Left kidney (tissue), 8 donors: ENCODE measurements at places on chromosomes 5 and 9. TPM values are rescaled to one million over a fixed set of nuclear protein-coding genes. Genes with fewer than 3 reads are reported as not detected.

PCDHA1 gene
- not detected for polyA plus RNA-seq

TLX3 gene
- not detected for polyA plus RNA-seq

ACTL7A gene
- not detected for polyA plus RNA-seq

GRCh38 chr5:171363846-171364245 is 23.8 kb upstream of the NPM1 start:
- DNase-seq: no peak

GRCh38 chr5:154502180-154502579 is 24.2 kb upstream of the HAND1 start:
- no peak for DNase-seq

GRCh38 chr5:91136271-91136670 is 246.8 kb downstream of the ARRDC3 start:
- DNase-seq: no peak

DNA sequence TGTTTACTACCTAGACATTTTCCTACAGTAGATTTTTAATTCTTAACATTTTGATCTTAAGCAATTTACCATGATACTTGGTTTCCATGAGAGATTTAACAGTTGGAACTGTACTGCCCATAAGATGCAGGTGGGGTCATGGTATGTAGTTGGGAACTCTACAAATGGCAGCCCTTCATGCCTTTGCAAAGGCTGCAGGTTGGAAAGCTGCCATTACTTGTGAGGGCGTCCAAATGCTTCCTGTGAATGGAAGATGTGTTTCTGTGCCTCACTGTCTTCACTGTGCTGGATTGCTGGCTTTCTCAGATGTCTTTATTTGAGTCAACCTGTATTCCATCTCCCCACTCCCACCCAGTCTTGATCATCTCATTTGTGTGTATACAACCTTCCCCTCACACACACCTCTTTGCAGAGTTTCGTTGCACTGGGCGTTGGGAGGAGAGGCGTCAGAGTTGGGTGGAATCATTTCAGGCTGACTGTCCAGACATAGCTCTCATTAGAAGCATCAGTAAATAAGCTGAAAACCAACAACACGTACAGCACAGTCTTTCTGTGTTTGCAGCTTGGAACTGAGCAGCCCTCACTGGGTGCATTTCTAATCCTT is 14.8 kb upstream of the ABL1 start:
- no peak for DNase-seq
